ENCODE measurements at places on chromosomes 4 and X.
A peak's percentile ranks its signal among the peaks of the same experiment; 100 is the strongest.

- DNase-seq = no peak
These were observed 66.3 kb downstream of the C4orf46 start for GRCh38 chr4:158605393-158605792.

- no peak for DNase-seq
These were observed 81.4 kb downstream of the ANTXR2 start for GRCh38 chr4:79991601-79992000.

DNA sequence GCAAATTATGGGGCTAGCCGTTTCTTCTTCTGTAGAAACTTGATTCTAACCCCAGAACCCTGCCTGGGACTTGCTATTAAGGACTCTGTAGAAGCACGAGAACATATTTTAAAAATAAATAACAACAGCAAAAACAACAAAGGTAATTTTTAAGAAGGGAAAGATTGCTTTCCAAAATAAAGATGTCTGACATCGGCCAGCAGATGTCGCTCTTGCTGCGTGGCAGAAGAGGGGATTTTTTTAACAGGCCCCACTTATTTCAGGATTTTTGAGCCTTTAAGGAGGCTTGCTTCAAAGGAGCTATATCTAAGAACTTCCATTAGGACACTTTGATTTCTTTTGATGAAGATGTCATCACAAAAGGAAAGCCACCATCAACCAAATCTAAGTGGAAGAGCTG, 62.8 kb upstream of the EGFL6 start:
- DNase-seq = peak; percentile 41

- peak; percentile 56 for DNase-seq
These were observed 8.8 kb downstream of the TMEM255A start for GRCh38 chrX:120302434-120302833.

GRCh38 chr4:26780539-26780938, 80.1 kb upstream of the STIM2 start:
- DNase-seq = no peak

GRCh38 chrX:153829549-153829798, 870 bp downstream of the PDZD4 start:
- DNase-seq = no peak

DNA sequence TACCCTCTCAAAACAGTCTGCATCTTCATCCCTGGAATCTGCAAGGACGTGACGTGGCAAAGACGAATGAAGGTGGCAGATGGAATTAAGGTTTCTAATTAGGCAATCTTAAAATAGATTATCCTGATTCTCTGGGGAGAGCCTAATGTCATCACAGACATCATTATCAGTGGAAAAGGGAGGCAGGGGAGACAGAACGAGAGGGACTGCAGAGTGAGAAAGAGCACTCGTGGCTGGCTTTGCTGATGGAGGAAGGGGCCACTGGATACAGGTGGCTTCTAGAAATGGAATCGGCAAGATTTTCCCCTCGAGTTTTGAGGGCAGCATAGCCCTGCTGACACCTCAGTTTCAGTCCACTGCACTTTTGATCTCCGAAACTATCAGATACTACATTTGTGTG, 110.6 kb downstream of the ASMT start:
- no peak for DNase-seq

DNA sequence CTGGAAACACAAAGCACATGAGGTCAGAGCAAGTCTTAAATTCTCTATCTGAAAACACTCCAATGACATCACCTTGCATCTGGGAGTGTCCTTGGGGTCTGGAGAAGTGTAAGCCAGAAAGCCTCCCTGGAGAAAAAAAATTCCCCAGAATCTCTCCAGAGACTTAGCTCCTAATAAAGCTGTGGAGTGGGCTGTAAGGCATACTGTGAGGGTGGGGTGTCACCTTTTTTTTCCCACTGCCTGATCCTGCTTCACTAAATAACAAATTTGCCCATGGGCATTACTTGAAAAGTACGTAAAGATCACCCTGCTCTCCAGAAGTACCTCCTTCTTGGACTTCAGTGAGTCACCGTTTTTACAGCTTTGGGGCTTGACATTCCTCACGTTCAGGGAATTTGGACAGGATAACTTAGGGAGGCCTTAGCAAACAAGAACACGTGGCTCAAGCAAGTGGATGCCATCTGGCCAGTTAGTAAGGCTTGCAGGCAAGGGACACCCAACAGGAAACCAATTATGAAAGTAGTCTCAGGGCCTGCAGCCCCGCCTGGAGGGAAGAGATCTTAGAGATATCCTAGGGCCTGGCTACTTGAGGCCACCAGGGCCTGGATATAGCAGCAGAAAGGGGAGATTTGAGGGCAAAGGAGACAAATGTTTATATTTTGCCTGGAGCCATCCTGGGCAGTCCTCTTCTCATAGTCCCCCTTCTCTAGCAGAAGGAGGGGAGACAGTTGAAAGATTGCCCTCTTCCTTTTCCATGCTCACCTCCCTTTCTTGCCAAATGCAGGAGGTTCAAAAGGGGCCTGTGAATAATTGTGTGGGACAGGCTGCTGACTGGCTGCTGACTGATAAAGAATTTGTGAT, 60.1 kb upstream of the PLAC1 start:
- no peak for DNase-seq

- DNase-seq = no peak
These were observed 215.5 kb upstream of the BCOR start for GRCh38 chrX:40313269-40313668.

GRCh38 chrX:9927698-9928482, 39.3 kb upstream of the CLDN34 start:
- DNase-seq = no peak

DNA sequence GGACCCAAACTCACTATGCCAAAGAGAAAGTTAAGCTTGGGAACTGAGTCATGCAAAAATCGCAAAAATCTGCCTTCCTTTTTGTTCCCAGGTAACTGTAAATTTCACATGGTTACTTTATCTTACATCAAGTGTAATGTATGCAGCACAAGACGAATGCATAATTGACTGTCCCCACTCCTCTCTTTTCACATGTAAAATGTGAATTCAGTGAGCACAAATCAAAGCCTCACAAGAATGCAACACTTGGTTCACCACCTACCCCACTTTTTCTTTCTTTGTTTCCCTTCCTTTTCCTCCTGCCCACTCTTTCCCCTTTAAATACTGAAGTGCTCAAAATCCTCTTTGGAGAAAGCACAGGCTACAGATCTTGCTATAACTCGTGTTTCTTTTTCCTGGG, 53.2 kb downstream of the MAGED4B start:
- no peak for DNase-seq

DNA sequence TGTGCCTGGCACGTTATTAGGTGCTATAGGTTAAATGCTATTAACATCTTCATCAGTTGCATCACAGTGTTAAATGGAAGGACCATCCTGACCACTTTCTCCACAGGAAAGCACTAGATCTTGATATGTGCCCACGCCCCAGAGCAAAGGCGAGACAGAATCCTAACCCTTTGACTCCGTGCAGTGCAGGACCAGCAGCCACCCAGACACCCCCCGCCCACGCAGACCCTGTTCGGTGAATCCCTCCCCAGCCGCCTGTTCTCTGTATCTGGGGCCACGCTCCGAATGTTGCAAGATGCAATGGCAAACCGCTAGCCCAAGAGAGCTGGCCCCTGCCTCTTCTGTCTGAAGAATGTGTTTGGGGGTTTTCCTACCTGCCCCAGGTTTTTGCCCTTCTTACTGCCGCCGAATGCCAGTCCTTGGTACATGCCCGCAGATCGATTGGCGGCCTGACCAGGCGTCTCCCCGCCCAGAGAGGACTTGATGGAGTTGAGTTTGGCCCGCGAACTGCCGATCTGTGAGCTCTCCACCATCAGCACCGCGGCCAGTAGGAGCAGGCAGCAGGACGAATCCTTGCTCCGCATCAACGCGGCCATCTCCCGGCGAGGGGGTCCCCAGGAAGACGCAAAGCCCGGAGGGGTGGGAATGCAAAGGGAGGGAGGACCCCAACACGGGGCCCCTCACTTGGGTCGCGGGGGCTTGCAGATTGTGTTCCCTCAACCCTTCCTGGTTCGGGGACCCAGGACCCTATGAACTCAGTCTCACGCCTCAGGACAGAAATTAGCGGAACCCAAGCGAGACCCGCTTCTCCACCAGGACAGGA, 906 bp downstream of the DKK2 start:
- DNase-seq = no peak

DNA sequence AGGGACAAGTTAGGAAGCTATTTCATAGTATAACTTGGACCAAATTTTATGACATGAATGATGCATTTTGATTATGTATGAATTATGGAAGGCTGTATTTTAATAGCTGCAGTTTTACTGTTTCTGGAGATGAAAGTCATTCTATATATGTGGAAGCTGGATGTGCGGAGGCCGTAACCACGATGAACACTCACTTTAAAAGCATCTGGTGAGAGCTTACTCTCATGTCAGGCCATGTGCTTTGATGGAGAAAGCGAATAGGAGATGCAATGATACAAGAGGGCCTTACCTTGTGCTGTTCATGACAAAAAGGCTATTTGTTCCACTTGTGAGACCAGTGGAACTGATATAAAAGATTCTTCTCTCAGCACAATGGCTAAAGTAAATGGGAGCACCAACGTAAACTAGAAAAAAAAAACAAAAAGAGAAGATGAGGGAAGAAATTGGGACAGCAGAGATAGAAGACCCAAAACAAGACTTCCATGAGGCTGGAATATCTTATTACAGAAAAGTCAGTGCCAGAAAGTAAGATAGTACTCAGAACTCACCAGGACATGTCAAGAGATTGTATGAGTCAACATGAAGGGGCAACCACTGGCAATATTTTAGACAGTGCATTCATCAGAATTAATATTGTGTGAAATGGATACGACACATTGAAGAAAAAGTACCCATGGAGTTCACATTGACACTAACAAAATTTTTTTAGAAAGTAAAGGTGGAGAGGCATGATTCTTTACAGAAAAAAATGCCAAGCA, 63.3 kb upstream of the GAB1 start:
- no peak for DNase-seq

DNA sequence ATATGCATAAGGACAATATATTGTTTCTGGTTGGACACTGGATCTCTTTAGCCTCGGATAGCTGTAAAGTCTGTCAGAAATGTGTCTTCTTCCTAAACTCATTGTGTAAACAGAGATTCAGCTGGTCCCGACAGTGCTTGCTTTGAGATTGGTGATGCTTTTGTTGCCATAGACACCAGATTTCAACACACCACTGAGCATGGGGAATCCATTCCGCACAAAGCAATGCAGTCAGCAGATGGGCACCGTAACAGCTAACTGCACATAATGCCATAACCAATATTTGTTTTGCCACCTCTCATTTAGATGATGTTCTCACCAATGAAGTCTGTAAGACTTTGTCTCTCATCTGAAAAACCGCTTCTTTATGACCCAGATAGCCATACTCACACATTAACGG, 33.3 kb upstream of the FAM47C start:
- DNase-seq = no peak

DNA sequence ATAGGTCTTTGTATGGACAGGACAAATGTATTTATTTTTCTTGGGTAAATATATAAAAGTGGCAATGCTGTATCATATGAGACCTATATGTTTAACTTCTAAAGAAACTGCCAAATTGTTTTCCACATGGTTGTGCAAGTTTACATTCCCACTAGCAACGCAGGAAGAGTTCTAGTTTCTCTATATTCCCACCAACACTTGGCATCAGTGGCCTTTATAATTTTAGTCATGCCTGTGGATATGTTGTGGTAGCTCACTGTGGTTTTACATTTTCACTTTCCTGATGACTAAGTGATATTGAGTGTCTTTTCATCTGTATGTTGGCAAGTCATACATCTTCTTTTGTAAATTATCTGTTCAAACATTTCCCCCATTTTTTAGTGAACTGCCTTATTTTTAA, 126.0 kb downstream of the EMCN start:
- no peak for DNase-seq

- no peak for DNase-seq
These were observed 101.4 kb downstream of the WWC2 start for GRCh38 chr4:183200453-183200852.

GRCh38 chr4:53656421-53656981, 65.2 kb upstream of the LNX1 start:
- DNase-seq = no peak

- DNase-seq = no peak
These were observed 48.2 kb upstream of the FGFBP2 start for GRCh38 chr4:16011173-16011572.

DNA sequence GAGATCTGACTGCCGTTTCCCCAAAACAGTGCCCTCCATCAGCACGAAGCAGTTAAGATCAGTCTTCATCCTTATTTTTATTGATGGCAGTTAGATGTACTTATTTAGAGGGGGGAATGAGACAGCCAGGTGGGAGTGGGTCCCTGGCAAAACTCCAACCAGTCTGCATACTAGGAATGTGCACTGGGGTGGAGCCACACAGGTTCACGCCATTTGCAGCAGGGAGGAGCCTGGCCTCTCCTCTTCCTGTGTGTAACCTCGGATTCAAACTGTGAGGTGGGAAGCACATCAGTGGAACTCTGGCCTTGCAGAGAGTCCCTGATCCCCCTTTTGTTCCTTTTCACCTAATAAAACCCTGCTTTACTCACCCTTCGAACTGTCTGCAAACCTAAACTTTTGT, 987.7 kb upstream of the GRIA3 start:
- DNase-seq = no peak

- no peak for DNase-seq
These were observed 26.1 kb upstream of the TBC1D1 start for GRCh38 chr4:37864786-37865185.

GRCh38 chr4:77905651-77906263, 43.1 kb downstream of the MRPL1 start:
- no peak for DNase-seq

DNA sequence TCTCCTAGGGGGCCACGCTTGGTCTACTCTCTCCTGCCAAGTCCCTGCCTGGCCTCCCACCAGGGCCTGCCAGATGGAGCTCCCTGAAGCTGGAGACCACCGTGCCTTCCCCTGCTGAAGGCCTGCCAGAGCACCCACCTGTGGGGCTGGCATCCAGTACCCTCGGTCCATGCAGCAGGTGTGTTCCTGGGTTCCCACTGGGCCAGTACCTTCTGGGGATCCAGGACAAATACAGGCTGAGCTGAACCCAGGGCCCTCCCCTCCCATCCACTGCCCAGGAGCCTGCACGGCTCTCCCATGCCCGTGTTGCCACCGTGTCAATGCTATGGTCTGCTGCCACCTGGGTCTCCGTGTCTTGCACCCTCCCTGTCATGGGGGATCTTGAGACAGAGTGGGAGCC, 68.8 kb downstream of the ABLIM2 start:
- DNase-seq = no peak

- DNase-seq = no peak
These were observed 92.7 kb downstream of the MFAP3L start for GRCh38 chr4:169933531-169933930.

DNA sequence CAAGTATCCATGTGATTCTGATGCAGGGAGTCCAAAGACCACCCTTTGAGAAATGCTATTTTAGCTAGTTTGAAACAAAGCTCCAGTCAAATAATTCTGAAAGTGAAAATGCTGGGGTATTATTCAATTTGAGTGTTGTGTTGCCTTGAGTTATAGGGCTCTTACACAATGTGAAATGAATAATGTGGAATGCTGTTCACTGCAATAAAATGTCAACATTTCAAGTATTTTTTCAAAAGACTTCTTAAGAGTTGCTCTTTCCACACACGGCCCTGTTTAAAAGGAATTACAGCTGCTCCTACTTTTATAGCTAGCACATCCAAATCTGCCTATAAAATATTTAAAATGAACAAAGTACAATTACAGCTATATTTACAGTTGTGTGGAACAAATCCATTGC, 27.5 kb upstream of the PLS3 start:
- DNase-seq = no peak

Measured in CD4-positive, alpha-beta T cell treated with Interleukin-15 for 4 hours (primary cell).